ENCODE measurements at places on chromosomes 3 and 15.

GRCh38 chr15:73601451-73602445 lies 31.4 kb downstream of the NPTN start:
- H3K36me3 ChIP-seq = no peaks in the 10 kb centered on the region
- DNase-seq = peak; percentile 59
- no peak overlapping the region for H3K4me3 ChIP-seq
- H3K27me3 ChIP-seq = no peaks in the 10 kb centered on the region
- H3K4me1 ChIP-seq = peaks cover 23% of the 10 kb centered on the region

DNA sequence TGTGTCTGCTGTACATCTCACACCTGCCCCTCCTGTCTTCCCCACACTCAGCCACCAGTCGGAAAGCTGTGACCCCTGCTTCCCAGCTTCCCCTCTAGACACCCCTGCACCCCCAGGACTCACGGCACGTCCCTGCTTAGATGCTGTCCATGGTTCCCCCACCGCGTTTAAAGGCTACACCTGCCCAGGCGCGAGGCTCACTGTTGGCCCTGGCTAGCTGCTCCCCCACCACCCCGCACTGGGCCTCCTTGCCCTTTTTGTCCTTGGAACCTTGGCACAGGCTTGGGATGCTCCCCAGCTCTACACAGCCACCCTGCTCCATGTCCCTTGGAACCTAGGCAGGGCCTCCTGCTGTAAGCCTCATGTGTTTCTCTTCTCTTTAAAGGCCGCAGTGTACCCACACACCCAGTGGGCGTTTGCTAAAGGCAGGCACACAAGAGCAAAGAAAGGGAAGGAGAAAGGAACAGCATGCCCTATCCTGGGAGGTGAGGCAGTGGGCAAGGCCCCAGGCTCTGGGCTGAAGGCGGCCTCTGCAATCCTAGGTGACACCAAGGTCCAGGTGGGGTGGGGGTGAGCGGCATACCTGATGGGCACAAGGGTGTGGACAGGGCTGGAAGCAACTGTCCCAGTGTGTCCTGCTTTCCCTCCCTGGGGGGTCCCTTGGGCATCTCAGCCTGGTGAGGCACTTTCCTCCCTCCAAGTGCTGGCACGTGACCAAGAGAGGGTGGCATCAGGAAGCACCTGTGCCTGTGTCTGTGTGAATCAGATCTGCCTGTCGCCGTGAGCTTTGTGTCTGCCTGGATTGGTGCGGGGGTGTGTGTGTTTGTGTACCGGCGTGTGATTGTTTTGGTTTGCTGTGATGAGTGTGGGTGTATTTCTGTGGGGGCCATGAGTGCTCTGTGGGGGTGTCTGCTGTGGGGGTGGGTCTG lies 54.4 kb downstream of the TPRA1 start:
- H3K36me3 ChIP-seq = no peaks in the 10 kb centered on the region
- H3K4me3 ChIP-seq = no peak overlapping the region

DNA sequence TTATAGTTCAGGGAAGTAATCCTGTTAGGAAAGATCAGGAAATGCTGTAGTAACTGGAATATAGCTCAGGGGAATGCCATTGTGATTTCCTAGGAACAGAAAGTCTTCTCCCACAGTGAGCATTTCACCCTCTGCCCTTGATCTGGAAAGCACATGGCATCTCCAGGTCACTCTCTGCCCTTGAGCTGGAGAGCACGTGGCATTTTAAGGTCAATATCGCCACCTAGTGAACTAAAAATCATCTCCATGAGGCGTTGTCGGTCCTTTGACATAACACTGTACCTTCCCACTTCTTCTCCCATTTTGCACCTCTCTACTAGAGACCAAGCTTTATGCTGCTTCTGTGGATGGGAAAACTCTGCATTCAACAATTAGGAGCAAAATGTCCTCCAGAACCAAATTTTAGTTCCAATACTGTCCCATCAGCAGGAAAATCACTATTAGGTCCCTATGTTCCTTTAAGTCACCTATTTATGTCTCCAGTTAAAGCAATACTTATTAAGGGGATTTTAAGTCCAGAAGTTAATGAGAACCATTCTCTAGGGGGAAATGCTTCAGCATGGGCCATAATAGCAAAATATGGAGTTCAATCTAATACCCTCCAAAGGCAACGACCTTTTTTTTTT lies 54.7 kb upstream of the GK5 start:
- H3K4me1 ChIP-seq = no peaks in the 10 kb centered on the region
- H3K36me3 ChIP-seq = no peaks in the 10 kb centered on the region
- no peaks in the 10 kb centered on the region for H3K27me3 ChIP-seq
- H3K27ac ChIP-seq = no peak overlapping the region
- no peak overlapping the region for H3K4me3 ChIP-seq
- peak; percentile 16 for DNase-seq

DNA sequence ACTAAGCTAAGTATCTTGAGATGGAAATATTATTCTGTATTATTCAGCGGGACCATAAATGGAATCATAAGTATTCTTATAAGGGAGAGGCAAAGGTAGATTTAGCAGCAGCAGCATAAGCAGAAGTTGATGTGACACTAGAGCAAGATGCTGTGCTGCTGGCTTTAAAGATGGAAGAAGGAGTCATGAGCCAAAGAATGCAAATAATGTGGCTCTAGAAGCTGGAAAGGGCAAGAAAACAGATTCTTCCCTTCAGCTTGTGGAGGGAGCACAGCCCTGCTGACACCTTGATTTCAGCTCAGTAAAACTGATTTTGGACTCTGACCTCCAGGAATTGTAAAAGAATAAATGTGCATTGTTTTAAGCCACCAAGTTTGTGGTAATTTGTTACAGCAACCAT lies 144.2 kb upstream of the ANKRD28 start:
- no peak for DNase-seq
- no peaks in the 10 kb centered on the region for H3K36me3 ChIP-seq
- H3K27me3 ChIP-seq = no peaks in the 10 kb centered on the region
- no peak overlapping the region for H3K27ac ChIP-seq
- H3K4me3 ChIP-seq = no peak overlapping the region

- no peaks in the 10 kb centered on the region for H3K36me3 ChIP-seq
- no peak overlapping the region for H3K4me3 ChIP-seq
- H3K27ac ChIP-seq = no peak overlapping the region
- H3K4me1 ChIP-seq = no peaks in the 10 kb centered on the region
- no peak for DNase-seq
- H3K27me3 ChIP-seq = no peaks in the 10 kb centered on the region
Observed at GRCh38 chr3:43704697-43705096, 14.0 kb downstream of the ABHD5 start.

DNA sequence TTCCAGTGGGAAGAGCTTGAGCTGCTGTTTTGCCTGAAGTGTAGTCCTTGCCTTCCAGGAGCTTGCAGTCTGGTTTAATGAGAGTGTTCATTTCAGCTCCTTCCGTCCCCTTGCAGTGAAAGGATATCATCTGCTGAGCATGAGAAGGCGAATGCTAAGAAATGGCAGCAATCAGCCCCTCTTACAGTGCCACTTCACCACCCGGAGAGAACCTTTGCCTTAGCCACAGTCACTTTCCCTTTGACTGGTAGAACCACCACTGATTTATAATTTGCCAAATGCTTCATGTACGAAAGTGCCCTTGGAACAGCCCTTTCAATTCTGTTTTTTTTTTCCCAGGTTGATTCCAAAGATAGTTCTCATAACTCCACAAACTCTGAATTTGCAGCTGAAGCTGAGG lies 11.5 kb downstream of the TATDN2 start:
- no peak overlapping the region for H3K4me3 ChIP-seq
- no peaks in the 10 kb centered on the region for H3K4me1 ChIP-seq
- no peaks in the 10 kb centered on the region for H3K36me3 ChIP-seq
- DNase-seq = no peak
- H3K27ac ChIP-seq = no peak overlapping the region
- no peaks in the 10 kb centered on the region for H3K27me3 ChIP-seq

DNA sequence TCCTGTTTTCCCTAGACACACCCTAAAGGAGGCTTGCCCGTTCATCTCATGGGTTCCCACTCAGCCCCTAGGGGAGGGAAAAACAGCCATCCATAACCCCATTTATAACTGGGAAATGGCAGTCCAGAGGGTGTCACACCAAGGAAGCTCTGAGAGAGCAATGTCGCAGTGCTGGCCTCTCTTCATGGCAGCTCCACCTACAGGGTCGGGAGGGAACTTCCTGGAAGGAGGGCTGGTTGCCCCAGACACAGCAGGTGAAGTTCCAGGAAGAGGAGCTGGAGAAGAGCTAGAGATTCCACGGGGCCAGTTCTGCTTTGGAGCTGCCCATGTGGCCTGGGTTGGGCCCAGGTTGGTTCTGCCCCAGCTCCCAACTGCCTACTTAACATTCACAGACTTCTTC lies 22.3 kb upstream of the LINGO1 start:
- H3K27me3 ChIP-seq = no peaks in the 10 kb centered on the region
- H3K27ac ChIP-seq = no peak overlapping the region
- no peaks in the 10 kb centered on the region for H3K4me1 ChIP-seq
- no peak overlapping the region for H3K4me3 ChIP-seq
- DNase-seq = no peak

DNA sequence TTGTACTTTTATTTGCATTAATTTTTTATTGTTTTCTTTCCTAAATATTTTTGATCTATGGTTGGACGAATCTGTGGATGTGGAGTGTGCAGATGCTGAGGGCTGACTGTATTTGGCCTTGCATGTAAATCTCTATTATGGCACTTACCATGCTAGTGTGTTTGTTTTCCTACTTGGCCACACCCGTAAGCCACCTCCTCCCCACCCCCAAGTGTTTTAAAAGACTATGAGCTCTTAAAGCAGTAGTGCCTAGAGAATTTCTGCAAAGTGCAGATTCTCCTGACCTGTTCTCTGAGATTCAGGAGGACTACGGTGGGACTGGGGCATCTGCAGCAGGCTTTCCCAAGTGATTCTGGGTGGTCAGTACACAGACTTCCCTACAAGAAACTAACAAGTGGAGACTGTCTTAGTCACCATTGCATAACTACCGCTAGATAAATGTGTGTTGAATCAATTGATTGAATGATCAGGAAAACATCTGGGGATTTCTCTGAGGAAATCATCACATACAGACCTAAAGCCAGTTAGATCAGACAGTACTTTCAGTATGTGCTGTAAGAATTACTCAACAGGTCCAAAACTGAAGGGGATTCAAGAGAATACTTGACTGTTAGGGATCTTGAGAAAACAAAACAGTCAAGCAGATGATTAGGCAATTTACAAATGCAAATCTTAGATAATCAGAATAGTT lies 6.2 kb upstream of the TIPARP start:
- no peaks in the 10 kb centered on the region for H3K4me1 ChIP-seq
- H3K4me3 ChIP-seq = no peak overlapping the region
- DNase-seq = no peak
- no peaks in the 10 kb centered on the region for H3K36me3 ChIP-seq
- no peaks in the 10 kb centered on the region for H3K27me3 ChIP-seq
- no peak overlapping the region for H3K27ac ChIP-seq

DNA sequence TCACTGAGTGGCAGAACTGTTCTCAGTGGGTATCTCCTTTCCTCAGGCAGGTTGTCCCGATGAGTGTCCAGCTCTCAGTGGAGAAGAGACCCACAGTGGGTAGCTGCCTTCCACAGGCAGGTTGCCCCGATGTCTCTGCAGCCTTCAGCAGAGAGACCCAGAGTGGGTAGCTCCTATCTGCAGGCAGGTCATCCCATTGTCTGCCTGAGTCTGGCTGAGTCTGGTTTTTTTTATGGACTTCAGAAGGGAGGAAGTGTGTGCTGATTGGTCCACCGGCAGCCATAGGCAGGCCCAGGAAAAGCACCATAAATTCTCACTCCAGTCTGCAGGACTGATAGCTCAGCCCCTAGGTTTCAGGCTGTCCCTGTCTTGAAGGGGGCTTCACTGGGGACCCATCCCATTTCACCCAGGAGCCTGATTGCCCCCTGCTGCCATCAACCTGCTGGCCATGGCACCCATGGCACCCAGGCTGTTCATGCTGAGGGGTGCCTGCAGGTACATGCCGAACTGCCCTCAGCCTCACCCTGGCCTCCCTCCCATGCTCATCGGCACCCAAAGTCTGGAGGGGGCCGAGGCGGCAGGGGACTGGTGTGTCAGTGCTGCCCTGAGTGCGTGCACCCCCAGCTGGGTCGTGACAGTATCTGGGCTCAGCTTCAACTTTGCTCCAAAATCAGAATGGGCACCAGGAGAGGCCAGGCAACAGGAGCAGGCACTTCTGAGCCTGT lies 3.6 kb upstream of the LIMD1 start:
- no peak overlapping the region for H3K4me3 ChIP-seq
- no peaks in the 10 kb centered on the region for H3K27me3 ChIP-seq
- no peaks in the 10 kb centered on the region for H3K36me3 ChIP-seq
- no peak for DNase-seq
- H3K27ac ChIP-seq = no peak overlapping the region

DNA sequence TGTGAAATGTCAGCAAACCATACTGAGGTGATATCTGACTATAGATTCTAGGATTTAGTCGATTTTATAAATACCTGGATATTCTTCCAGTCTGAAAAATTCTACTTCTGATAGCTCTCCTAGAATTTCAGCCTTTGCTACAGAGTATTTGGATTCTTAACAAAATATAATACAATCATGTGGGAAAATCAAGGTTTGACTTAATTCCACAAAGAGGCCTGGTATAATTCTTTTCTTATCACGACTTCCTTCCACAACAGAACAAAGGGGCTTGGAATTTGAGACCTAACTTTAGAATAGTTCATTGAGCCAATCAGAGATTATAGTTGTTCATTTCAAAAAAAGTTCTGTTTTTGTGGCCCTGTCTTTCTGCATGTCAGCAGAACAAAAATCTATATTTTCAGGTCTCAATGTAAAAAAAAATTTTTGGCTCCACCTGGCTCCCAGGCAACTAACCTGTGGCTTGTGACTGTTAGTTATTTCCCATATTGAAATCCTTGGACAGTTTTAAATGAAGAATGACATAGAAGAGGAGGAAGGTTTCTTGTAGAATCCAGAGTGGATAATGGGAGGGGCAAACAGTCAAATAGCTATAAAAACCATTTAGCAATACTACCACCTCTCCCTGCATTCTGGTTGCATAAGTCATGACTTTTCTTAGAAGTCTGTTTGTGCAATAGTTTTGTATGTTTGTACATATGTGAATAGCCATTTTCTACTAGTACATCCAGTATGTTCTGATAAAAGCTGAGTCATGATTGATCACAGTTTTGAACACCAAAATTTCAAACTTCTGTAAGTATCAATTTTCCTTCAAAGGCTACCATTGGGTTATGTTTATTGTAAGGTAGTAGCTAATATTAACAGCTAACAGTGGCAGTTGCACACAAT lies 4.0 kb downstream of the TM4SF1 start:
- H3K4me3 ChIP-seq = no peak overlapping the region
- no peak for DNase-seq
- H3K4me1 ChIP-seq = no peaks in the 10 kb centered on the region
- H3K36me3 ChIP-seq = no peaks in the 10 kb centered on the region
- H3K27me3 ChIP-seq = no peaks in the 10 kb centered on the region

- H3K4me1 ChIP-seq = peaks cover 3% of the 10 kb centered on the region
- H3K27me3 ChIP-seq = no peaks in the 10 kb centered on the region
- H3K27ac ChIP-seq = no peak overlapping the region
Observed at GRCh38 chr3:14137445-14137844, 12.6 kb downstream of the TMEM43 start.

Measured in uterus (tissue), 4 donors.